NCI-H1436 treated with DMSO at 0.1 percent for 48 hours (cell line): ENCODE measurements at places on chromosomes 2 and 18.

GRCh38 chr2:71669628-71670429, 216.5 kb downstream of the DYSF start:
- DNase-seq: no peak

GRCh38 chr2:29950481-29950880, 29.1 kb upstream of the ALK start:
- DNase-seq: no peak

DNA sequence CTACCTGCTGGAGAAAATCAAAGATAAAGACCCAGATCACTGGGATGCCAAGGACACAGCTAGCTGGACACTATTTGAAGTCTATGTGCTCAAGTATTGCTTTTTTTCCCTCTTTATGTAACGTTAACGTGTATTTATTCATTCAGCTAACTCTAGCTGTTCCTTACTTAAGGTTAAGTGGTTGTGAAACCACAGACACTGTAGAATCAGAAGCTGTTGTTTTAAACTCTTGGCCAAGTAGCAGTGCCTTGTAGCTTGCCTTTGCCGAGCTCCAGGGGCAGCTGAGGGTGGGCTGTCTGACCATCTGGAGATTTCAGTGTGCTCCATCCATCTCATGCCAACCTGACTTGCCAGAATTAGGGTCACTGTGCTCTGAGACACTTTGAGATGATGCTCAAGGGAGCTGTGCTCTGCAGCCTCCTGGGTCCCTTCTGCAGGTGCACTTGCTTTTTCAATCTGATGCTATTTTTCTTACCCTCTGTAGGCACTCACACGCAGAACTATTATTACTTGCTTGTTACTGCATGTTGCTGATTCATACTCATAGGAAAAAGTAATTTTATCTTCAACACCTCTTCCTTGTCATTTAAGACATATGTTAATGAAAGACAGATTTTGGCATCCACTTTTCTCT, 116.2 kb downstream of the METTL8 start:
- DNase-seq: no peak

DNA sequence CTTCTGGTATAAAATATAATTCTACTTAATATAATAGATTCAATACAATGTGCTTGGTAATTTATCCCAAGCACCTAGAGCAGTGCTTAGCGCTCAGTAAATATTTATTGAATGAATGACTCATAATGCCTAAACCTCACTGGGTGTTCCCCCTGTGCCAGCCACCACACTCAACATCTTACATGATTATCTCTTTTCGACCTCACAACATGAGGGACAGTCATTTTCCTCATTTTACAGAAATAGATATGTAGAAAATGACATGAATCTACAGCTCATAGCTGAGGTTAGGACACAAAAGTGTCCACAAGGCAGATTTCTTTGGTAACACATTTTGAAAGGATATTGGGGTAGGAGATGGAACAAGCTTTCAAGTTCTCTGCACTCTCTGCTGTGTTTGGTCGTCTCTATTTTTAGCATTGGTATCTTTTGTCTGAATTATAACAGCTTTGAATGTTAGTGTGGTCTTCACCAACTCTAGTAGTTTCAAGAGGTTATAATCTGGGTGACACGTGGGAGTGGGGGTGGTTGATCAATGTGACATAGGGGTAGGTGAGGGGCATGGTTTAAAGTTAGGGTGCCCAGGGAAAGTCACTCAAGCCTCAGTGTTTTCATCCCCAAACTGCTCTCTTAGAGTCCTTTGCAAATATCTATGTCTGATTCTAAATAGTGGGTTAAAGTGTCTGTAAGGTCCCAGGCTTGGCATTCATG, 9.8 kb downstream of the MYOM1 start:
- DNase-seq: no peak

GRCh38 chr2:44245083-44245861, 30.0 kb upstream of the SLC3A1 start:
- DNase-seq: no peak

- no peak for DNase-seq
Measured at GRCh38 chr2:222671259-222672067, at the start of gene MOGAT1. TSS of gene MOGAT1 (plus strand) at chr2:222671658. CDS start at chr2:222671786, 128 bp downstream.

DNA sequence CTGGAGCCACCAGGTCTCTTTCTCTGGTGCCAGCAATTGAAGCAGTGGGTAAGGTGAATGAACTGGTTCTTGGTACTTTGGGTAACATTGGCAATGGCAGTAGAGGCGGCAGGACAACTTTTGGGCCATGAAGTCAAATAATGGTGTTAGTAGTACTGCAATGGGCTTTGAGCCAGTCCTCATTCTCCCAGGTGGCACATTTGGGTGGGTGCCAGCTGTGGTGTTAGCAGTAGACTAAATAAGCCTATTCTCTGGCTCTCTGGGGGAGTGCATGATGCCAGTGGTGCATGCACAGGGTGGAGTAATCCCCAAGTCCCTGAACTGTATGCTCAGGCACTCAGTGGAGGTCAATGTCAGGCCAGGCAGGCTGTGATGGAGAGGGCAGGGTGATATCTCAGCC, 120.2 kb upstream of the LRRTM4 start:
- no peak for DNase-seq

- no peak for DNase-seq
Measured at GRCh38 chr2:146004462-146004861, 1484.5 kb upstream of the ZEB2 start.

DNA sequence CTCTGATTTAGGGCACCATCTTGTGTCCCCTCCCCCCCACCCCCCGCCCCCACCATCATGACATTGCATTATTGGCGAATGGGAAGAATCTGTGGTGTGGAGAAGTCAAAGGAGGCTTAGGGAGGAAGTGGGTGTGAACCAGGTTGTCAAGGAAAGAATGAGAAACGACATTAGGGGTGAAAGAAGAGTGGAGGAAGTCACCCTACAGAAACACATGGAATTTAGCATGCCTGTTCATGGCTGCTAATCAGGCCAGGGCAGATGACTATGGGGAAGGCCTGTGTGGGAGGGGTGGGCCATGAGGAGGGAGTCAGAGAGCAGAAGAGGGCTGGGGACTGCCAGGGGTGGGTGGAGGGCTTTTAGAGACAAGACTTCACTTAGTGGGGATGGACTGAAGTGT, 81.6 kb downstream of the AOX1 start:
- no peak for DNase-seq

GRCh38 chr2:239945751-239946561, 79.2 kb downstream of the NDUFA10 start:
- DNase-seq: no peak

- no peak for DNase-seq
Measured at GRCh38 chr2:188965563-188965962, 8.6 kb upstream of the COL3A1 start.

- no peak for DNase-seq
Measured at GRCh38 chr2:237708065-237708398, 80.6 kb downstream of the LRRFIP1 start.

GRCh38 chr2:128603411-128603924, 284.8 kb upstream of the HS6ST1 start:
- no peak for DNase-seq

DNA sequence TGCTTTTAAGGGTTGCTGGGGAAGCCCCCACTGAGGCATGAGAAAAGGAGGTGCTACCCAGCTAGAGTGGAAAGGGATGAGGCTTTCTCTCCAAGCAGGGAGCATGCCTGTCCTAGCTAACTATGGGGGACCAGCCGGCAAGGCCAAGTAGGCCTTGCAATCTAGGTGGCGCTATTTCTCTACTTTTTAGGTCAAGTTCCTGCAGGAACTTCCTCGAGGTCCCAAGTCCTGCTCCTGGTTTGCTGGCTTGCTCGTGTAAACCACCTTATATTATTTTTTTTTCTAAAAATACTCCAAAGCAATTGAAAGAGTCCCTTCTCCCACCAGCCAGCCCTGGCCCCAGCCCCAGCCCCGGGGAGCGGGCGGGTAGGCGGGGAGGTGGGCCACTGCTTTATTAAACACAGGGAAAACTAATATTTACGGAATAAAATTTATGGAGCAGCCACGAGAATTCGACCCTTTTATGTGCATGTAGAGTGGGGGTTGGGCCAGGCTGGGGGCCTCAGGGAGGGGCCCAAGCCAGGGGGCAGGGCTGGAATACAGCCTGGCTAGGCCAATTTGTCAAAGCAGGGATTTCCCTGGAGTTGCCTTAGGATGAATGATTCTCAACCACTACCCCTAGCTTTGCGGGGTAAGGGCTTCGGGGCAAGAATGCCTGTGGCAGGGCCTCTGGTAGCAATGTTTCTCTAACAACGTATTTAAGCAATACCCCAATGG, 12.8 kb upstream of the IHH start:
- no peak for DNase-seq

DNA sequence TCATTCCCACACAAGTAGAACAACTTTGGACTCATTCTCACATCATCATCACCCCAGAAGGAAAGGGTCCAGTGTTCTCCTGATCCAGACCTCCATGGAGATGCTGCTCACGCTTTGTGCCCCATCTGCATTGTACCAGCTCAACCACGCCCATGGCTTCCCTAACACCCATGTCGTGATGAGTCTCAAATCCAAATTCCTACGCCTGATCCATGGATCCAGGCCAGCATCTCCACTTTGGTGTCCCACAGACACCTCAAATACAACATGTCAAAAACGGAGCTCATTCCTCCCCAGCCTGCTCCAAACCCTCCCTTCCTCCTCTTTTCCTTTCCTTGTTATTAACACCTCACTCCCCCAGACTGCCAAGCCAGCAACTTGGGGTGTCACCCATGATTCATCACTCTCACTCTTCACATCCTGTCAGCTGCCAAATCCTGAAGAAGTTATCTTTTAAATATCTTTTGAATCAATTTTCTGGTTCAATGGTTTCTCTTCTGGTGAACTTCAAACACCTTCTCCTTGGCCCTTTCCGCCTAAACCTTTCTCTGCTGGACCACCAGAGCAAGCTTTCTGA, 30.2 kb upstream of the FAM124B start:
- no peak for DNase-seq
